ENCODE measurements at places on chromosomes 3 and 15.

GRCh38 chr15:39388118-39388517 lies 192.8 kb upstream of the THBS1 start:
- no peak for DNase-seq

- no peak for DNase-seq
Measured at GRCh38 chr15:31376511-31376910, 49.9 kb downstream of the KLF13 start.

DNA sequence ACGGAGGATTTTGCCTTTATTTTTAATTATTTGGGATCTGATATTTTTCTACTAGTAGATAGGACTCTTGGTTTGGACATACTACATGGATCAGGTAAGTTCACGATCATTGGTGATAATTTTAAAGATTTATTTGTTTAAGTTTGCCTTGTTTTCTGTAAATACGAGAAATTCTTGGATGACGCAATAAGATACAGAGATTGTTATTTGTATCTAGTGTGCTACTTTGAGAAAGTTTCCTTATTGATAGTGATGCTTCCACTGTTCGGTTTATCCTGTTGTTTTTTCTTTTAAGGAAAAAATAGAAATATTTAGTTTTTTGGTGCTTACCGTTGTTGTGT lies 577 bp downstream of the CHD2 start:
- DNase-seq = no peak

- DNase-seq = no peak
Measured at GRCh38 chr15:99631255-99631654, 65.5 kb downstream of the MEF2A start.

GRCh38 chr3:100023595-100023994 lies 90.7 kb downstream of the FILIP1L start:
- no peak for DNase-seq

DNA sequence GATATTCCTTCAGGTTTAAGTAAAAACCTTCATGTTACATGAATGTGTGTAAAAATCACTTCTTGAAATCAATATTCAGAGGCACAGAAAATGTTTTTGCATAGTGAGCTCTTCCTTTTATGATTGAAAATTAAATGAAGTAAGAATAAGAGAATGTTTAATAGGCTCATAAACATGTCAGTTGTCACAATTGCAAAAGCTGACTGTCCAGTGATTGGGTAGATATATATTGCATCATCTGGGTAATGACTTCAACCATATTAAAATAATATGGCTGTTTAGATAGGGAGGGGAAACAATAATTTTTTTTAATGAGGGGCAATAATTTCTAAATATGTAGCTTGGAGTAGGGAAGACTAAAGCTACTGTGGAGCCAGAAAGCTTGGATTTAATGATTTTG lies 529.8 kb upstream of the GOLIM4 start:
- DNase-seq = no peak

GRCh38 chr15:35834216-35834830 lies 288.4 kb upstream of the DPH6 start:
- no peak for DNase-seq

DNA sequence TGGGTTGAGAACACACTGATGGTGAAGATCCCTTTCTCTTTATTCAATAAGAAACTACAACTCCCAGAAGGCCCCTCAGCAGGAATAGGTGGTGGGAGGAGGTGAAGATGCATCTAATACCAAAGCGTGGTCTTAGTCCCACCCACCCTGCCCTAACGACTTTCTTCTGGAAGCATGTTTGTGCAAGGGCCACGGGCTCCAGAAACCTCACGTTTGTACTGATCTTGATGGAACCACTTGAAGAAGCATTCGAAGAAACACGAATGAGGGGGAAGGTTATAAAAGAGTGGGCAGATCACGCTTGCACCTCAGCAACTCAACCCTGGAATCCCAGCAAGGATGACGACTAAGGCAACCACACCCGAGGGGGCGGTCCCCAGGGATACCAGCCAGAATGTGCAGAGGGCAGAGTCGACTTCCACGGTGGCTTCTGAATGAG lies 10.6 kb upstream of the SLC25A36 start:
- no peak for DNase-seq

DNA sequence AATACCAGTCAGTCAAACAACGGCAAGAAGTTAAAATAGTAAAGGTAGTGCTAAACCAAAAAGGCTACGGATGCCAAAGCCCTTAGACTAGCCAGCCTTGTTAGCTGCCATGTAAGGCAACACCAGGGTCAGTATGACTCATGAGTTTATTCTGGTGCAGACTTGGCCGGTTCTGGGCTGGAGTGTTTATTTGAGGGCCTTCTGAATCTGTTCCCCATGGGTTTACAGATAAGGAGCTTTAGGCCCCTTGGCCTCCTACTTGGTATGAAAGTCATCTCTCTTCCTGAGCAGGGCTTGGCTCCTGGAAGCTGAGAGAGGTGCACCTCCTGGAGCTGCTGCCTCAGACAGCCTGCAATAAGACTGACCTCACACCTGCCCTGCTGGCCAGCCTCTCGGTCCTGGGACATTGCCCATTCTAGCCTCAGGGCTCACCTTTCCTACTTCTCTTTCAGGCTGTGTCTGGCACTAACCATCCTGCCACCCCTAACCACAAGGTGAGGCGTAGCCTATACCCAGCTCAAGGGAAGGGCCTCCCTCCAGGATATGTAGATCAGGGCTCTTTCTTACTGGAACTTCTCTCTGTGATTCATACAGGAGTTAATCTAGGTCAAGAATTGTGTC lies 10.4 kb upstream of the RTP1 start:
- no peak for DNase-seq

DNA sequence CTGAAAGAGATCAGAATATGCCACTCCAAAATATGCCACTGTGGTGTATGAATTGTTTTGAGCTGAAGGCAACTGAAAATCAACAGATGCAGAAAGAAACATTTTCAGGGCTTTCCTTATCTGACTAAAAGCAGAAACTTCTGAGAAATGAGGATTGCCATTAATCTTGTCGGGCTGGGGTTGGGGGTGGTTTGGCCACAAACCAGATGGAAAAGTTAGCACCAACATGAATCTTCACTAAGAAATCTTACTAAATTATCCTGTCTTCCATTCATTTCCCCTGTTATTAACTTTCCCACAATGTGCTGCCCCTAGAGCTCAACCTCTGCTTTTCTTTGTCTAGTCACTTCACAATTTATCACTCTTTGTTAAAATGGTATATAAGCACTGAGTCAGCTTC lies 229.9 kb upstream of the GADL1 start:
- DNase-seq = no peak

- no peak for DNase-seq
Measured at GRCh38 chr3:188341501-188341900, 187.5 kb downstream of the LPP start.

DNA sequence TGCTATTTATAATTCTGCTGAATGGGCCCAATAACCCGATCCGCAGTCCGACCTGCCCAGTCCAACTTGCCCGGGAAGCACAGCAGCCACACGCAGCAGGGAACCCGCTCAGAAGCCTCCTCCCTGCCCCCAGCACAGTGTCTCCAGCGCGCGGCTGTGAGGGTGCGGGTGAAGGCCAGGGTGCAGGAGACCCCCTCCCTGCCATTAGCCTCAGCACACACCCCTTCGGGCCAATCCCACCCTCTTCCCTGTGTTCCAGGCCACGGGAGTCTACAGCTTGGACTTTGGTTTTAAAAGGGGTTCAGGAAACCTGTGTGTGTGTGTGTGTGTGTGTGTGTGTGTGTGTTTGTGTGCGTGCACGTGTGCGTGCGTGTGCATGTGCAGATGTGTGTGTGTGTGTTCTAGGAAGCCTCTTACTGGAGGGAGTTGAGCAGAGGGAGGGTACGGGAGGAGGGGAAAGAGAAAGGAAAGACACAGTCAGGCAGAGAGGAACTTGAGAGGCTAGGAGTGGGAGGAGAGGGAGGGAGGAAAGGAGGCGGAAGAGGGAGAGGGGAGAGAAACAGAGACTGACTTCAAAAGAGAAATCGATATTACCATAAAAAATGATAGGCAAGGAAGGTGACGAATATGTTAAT lies 34.2 kb downstream of the ATP2B2 start:
- DNase-seq = no peak

GRCh38 chr3:42688487-42689420 lies 3.4 kb downstream of the KLHL40 start:
- DNase-seq = no peak

DNA sequence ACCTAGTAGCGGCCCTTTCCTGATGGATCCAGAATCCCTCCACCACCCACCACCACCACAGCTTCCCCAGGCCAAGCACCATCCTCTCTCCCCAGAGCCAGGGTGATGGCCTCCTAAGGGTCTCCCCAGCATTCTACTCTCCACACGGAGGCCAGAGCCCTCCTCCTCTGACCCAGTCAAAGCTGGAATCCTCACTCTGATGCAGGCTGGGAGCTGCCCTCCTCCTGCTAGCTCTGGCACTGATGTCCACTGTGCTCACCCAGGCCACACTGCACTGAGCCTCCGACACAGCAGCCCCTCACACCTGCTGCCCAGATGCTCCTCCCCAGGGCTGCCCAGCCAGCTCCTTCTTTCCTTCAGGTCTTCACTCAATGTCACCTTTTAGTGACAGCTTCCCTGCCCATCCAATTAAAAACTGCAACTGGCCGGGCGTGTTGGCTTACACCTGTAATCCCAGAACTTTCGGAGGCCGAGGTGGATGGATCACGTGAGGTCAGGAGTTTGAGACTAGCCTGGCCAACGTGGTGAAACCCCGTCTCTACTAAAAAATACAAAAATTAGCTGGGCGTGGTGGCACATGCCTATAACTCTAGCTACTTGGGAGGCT lies 21.0 kb downstream of the XXYLT1 start:
- DNase-seq = no peak

DNA sequence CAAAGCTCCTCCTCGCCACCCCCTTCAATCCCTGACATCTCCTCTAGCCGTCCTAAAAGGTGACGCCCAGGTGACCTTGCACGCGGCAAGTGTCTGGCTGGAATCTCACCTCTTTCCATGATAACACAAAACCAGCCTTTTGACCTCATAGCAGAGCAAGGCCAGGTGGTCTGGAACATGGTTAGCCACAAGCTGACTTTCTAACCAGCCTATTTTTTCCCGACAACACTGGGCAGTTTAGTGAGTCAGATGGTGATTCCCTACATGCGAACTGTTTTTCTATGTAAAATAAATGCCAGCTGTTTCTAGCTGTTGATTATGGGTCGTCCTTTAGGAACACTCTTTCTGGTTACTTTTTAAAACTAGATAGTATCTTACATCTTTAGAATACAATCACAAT lies 243.0 kb downstream of the CD47 start:
- DNase-seq = no peak

- no peak for DNase-seq
Measured at GRCh38 chr15:25810631-25811091, 52.5 kb downstream of the ATP10A start.

GRCh38 chr3:151724576-151725562 lies 8.9 kb upstream of the AADACL2 start:
- DNase-seq = no peak

DNA sequence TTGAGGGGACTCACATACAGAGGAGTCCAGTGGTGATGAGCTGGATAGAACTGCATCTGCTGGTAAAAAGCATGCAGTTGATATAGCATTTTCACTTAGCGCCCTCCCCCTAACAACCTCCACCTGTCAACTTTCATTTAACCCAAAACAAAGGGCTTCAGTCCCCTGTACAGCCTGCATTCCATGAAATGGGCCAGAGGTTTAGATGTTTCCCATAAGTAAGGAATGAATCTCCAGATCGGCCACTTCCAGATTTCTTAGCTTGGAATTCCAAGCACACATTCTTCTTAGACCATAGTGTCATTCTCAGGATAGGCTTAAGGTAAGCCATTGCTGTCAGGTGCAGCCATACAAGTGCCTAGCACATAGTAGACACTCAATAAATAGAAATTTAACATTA lies 32.9 kb upstream of the BFSP2 start:
- DNase-seq = no peak

- no peak for DNase-seq
Measured at GRCh38 chr3:147410526-147411237, 1.5 kb downstream of the ZIC1 start.

- DNase-seq = no peak
Measured at GRCh38 chr3:122794779-122795673, at the start of gene SLC49A4. Gene SLC49A4 (plus strand): TSS chr3:122795069. CDS start chr3:122795193, 124 bp downstream.

GRCh38 chr3:108887777-108888176 lies 65.2 kb downstream of the TRAT1 start:
- DNase-seq = no peak

DNA sequence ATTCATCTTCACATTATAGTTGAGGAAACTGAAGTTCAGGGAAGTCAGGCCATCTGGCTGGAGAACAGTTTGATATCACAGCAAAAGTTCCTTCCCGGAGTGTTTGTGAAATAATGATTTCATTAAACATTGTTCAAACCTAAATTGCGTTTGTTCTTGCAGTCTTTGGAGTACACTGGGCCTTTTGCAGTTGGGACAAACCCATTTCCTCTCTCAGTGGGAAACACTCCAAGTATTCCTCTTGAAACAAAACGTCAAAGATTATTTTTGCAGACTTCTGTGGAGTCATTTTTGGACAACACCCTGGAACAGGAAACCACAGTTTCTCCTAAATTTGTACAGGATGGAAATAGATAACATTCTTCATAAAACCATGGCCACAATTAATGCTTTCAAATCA lies 287.5 kb downstream of the PTPRG start:
- DNase-seq = no peak

- no peak for DNase-seq
Measured at GRCh38 chr3:171323938-171324536, 136.2 kb downstream of the TNIK start.

DNA sequence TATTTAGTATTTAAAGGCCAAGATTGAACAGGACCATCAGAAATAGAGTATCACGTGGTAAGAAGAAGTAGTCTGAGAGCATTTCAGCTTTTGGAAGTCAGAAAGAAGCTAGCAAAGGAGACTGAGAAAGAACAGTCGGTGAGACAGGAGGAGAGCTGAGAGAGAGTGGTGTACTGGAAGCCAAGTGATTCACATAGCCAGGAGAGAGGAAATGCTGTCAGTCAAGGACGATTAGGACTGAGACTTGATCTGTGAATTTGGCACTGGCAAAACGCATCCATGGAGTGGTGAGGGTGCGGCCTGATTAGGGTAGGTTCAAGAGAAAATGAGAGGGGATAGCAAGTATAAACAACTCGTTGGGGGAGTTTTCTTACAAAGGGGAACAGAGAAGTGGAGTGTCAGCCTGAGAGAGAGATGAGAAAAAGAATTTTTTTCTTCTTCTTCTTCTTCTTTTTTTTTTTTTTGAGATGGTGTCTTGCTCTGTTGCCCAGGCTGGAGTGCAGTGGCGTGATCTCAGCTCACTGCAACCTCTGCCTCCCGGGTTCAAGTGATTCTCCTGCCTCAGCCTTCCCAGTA lies 44.9 kb downstream of the CHD2 start:
- DNase-seq = no peak

- no peak for DNase-seq
Measured at GRCh38 chr3:114231616-114232015, 5.8 kb downstream of the ZNF80 start.

Data from NCI-H1417 treated with DMSO at 0.1 percent for 48 hours (cell line).